ENCODE measurements at places on chromosomes 12 and 14.

- no peak for DNase-seq
These were observed 4.2 kb upstream of the XPOT start for GRCh38 chr12:64400041-64400440.

DNA sequence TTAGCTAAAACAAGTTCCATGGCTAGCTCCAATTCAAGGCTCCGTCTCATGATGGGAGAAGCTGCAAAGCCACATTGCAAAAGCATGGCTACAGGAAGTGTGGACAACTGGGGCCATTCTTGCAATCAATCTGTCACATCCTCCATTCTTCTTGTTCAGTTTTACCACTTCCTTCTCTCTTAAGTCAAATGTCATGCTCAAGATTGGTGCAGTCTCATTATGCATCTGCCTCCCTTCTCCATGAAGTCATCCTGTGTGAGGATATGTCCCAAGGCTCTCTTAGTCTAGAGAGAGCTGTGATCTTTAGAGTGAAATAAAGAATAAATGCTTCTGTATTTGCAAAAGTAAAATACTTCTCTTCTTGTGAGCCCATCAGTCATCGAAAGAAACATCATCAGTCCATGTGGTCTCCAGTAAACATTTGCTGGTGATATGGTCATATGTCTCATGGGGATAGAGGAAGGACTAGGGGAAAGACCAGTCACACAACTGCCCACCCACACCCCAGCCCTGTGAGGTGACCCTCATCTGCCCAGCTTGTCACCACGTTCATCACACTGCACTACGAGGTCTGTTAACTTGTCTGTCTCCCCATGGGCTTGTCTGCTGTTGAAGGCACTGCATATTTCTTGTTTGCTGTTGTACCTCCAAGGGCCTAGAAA lies 303.0 kb downstream of the NUAK1 start:
- DNase-seq: no peak

DNA sequence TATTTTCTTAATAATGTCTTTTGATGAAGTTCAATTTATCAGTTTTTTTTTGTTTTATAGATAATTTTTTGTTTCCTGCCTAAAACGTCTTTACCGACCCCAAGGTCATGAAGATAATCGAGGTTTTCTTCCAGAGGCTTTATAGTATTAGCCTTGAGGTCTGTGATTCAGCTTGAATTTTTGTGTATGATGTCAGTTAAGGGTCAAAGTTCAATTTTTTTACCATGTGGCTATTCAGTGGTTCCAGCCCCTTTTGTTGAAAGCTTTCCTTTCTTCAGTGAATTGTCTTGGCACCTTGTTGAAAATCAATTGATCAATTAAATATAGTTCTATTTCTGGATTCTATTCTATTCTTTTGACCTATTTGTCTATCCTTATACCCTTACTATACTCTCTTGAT lies 3.2 kb upstream of the MGST1 start:
- DNase-seq: no peak

DNA sequence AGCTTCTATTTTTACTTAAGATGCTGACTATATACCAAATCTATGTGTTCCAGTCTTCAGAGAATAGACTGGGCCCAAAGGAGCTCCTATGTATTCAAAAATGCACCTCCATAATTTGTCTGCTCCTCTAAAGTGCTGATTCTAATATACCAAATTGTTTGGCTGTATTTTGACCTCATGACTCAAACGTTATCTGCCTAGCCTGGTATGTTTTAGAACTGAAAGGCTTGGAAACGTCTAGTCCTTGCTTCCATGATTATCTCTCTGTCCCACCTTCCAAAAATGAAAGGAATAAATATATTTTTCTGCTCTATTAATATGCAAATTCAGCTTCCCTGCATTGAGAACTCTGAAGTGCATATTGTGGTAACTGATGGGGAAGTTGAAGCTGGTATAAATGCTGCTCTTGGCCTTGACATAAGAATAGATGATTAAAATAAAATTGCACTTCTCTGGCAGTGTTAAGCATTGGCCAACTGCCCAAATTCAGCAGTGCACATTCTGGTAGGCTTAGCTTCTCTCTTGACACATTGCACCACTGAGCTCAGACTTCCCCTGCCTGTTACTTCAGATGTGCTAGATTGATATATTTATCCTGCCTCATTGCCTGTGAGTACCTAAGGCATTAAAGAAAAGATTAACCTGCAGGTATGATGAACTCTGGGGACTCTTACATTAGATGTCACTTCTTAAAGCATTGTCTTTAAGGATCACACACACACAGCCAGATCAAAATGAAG lies 882.3 kb downstream of the RPS29 start:
- DNase-seq: no peak

- no peak for DNase-seq
These were observed 517.1 kb downstream of the PRKD1 start for GRCh38 chr14:29410581-29410980.

DNA sequence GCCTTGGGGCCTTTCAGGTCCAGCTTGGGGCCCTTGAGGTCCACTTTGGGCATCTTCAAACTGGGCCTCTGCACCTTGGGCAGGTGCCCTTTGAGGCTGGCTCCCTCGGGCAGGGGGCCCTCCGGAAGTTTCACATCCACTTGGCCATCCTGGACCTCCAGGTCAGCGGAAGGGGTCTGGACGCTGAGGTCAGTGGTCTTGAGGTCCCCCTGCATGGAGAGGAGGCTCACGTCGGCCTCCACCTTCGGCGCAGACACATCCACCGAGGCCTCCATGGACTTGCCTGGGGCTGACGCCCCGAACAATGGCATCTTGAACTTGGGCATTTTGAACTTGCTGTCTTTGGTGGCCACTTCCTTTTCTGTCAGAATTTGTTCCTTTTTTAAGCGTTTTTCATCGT lies 25.1 kb downstream of the AHNAK2 start:
- DNase-seq: no peak

DNA sequence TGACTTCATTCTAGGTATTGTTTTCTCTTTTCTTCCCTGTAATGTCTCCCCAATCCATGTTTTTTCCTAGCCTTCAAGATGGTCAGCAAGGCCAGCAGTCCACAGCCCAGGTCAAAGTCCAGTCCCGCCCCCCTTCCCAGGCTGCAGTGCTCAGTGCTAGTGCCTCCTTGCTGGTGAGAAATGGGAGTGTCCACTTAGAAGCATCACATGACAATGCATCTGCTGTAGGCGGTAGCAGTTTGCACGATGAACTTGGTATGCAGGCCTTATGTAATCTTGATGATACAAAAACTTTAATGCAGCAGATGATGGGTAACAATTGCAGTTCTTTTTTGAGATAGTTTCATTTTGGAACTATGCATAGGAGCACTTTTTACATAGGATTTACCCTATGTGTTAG lies 88.4 kb downstream of the PCNX1 start:
- no peak for DNase-seq

DNA sequence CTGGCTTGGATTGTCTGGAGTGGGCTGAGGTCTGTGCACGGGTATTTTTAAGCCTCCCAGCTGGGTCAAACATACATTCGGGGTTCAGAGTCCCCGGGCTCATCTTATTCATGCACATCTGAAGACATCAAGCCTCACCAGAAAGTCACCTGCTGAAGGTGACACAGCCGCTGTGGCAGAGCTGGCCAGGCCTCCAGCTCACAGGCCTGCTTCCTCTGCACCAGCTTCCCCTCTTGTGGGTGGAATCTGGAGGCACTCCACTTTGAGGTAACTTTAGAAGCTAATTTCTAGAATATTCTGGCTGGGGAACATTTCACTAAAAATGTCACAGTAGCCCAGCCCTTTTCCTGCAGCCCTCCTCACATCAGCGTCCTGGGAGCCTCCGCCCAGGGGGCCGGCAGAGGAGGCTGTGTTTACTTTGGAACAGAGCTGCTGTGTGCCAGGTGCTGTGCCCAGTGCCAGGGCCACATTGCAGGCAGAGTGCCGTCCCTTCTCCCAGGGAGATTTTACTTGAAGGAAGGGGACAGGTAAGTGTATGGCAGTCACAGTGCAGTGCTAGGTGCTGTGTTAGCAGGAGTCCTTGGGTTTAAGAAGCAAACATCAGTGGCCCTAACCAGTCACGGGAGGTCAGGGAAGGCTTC lies 62.2 kb downstream of the TSPAN11 start:
- no peak for DNase-seq

- DNase-seq: no peak
These were observed 64.4 kb downstream of the TMX1 start for GRCh38 chr14:51304438-51304837.

- DNase-seq: no peak
These were observed 13.8 kb downstream of the CLBA1 start for GRCh38 chr14:104999361-104999760.

GRCh38 chr12:6215120-6215807 lies 15.1 kb downstream of the CD9 start:
- DNase-seq: no peak

- DNase-seq: no peak
These were observed 118.6 kb downstream of the CCDC91 start for GRCh38 chr12:28308891-28309290.

DNA sequence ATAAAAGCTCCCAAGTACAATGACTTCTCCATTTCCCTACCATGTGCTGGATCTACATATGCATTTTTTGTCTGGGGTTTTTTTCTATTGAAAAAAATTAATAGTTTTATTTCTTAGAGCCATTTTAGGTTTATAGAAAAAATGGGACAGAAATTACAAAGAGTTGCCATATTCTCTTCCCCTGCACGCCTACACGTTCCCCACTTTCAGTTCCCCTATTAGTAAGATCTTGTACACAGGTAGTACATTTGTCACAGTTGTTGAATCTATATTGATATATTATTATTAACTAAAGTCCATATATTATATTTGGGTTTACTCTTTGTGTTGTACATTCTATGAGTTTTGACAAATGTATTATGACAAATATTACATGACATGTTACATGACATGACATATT lies 35.7 kb downstream of the SIX6 start:
- DNase-seq: no peak

DNA sequence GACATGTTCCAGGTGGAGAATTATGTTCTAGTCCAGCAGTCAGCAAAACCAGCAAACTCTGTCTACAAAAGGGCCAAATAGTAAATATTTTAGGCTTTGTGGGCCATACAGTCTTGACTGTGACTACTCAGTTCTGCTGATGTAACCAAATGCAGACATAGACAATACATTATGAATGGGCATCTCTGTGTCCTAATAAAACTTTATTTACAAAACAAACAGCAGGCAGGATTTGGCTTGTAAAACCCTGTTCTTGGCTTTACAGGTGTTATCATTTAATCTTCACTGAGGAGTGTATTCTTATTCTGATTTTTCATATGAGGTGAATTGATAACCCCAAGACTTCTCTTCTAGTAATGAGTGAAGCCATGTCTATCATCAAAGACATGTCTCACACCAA lies 278.6 kb downstream of the DUSP6 start:
- no peak for DNase-seq

GRCh38 chr14:56333359-56334292 lies 215.4 kb downstream of the PELI2 start:
- peak; percentile 19 for DNase-seq

DNA sequence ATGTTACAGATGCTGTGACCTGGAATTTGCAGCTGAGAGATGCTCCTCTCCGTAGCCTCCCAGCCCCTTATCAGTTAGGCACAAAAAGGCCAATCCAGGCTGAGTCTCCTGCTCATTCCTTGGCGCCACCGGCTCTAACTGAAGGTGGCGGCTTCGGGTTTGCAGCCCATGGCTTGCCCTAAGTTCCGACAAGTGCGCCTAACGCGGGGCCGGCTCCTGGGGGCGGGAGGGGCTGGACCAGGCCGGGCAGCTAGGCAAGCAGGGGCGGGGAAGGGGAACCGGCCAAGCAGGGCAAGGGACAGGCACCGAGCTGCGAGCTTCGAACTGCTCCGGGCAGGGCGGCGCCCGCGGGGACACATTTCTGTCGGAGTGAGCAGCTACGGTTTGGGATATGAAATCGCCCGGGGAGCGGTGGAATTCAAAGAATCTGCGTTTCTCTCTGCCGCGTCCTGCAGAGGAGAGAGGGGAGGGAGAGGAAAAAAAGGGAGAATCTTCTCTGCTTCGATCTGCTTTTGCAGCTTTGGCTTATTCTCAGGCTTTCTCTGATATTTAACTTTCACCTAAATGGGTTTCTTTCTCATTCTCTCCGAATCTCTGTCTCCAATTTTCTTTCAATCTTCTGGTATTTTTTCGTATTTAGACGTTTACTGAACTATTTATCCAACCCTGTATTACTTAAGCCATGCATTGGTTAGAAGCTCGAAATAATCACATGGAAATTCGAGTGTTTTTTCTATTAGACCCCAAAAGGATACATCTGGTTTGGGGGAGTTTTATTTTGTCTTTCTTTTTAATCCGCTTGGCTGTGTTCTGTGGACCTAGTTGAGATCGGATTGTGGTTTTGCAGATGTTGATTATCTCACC lies 1.6 kb upstream of the HOXC12 start:
- peak; percentile 93 for DNase-seq

DNA sequence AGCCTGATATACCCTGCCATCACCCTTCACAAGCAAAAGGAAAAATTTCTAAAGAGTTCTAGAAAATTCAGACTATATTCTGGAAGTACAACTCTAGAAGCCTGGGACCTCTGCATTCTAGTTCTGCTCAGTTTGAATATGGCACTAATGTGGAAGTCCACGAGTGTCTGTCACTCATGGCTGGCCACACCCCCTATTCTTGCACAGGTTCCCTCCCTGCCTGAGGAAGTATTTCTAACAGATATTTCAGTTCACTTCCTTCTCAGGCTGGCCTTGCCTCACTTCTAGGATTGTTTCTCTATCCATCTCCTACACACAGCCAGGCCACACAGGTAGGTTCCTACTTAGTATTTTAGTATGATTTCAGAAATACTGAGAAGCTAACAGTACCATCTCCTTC lies 67.4 kb downstream of the PHLDA1 start:
- DNase-seq: no peak

- no peak for DNase-seq
These were observed 168.9 kb upstream of the RASSF8 start for GRCh38 chr12:25789541-25789944.

DNA sequence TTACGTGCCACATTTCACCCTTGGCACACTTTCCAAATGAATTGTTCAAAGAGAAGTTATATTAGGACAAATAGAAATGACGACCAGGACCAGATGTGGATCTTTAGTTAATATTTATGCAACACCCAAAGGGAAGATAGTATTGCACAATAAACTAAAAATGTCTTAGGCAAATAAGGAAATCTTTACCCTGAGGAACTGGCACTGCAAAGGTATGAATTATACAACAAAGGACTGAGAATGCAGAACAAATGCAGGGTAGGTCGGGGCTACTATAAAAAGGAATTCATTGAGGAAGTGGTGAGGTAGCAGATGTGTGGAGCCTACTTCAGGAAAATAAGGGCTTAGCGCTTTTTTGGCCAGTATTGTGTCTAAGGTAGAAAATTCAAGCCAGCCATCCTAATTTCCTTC lies 3.9 kb upstream of the TMTC2 start:
- no peak for DNase-seq

- DNase-seq: no peak
These were observed 440.4 kb downstream of the ADAMTS20 start for GRCh38 chr12:43111608-43112007.

- DNase-seq: no peak
These were observed 112.0 kb upstream of the TMPO start for GRCh38 chr12:98403385-98403784.
